Esophagus mucosa (tissue), 1 donor: ENCODE measurements at places on chromosomes 2 and 18. TPM values are rescaled to one million over a fixed set of nuclear protein-coding genes. Genes with fewer than 3 reads are reported as not detected.

Gene ALPI
- not detected for total RNA-seq

DNA sequence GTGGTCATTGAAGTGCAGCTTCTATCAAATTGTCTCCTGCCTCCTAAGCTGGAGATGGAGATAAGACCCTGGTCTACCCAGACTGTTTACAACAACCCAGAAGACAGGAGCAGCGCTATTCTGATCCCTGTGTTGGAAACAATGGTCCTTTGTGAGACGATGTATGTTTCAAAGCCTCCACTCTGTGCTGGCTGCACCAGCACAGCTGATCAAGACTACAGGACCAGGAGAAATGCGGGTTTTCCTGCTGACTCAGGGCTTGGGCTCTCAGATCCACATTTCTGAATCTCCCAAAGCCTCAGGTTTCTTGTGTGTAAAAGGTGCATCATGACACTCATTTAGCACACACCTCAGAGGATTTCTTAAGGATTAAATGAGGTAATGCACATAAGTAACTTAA, 92.0 kb downstream of the POU3F3 start:
- ATAC-seq = peak; percentile 48

- ATAC-seq = peak; percentile 71
Observed at GRCh38 chr2:226427538-226428307, 371.9 kb downstream of the IRS1 start.

DNA sequence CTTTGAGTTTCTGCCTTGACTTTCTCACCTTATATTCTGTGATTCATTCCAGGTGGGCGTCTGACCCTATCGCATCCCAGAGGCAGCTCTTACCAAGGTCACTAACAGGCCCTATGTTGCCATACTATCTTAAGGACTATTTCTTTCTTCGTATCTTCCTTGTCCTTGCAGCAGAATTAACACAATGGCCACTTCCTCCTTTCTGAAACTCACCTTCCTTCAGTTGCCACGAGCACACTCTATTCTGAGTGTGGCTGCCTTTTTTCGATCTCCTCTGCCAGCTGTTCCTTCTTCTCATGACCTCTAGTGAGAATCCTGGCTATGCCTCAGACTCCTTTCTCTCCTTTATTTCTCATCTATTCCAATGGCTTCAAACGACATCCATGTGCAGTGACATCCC, 160.4 kb upstream of the CCDC195 start:
- ATAC-seq = no peak

DNA sequence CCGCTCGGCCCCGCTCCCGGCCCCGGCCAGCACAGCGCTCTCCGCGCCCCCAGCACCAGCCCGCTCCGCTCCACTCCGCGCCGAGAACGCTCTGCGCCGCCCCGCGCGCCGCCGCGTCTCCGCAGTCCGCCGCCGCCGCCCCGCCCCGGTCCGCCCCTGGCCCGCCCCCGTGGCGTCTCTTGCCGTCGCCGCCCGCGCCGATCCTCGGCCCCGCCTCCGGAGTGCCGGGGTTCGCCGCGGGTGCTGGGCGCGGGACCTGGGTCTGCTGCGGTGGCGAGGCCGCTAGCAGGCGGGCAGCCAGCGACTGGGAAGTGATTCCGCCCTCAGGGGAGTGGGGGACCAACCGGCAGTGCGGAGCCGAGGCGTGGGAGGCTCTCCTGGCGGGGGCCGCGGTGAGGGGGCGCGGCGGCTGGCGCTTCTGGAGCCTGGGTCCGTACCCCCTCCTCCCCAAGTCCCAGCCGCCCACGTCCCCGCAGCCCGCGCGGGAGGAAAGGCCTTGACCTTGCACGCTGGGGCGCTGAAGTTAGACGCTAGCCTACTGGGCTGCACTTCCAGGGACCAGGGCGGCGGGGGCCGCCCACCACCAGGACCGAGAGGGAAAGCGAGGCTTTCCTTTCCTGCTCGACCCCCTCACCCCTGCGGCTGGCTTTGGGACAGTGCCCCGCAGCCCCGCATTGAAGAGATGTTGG, at the start of gene HS6ST1:
Gene HS6ST1, minus strand, starts transcription at position 93 of the 689 bp plus-strand sequence. CDS start 305 bp downstream, outside the sequence.
- peak; percentile 76 for ATAC-seq

DNA sequence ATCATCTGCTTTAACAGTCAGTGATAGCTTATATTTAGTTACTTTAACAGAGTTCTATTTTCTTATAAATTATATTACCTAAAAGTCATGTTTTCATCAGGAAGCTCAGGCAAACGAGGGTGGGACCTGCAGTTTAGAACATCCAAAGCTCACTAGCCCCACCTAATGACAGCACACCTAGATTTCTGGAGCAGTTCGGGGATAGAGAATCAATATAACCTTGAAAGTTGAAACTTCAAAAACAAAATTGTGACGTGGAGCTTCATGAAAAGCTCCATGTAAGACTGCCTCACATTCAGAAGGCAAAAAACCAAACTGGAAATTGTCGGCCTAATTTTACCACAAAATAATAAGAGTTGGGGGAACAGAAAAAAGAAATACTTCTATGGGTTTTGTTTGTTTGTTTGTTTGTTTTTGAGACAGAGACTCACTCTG, 185.9 kb upstream of the CCDC150 start:
- ATAC-seq = no peak

DNA sequence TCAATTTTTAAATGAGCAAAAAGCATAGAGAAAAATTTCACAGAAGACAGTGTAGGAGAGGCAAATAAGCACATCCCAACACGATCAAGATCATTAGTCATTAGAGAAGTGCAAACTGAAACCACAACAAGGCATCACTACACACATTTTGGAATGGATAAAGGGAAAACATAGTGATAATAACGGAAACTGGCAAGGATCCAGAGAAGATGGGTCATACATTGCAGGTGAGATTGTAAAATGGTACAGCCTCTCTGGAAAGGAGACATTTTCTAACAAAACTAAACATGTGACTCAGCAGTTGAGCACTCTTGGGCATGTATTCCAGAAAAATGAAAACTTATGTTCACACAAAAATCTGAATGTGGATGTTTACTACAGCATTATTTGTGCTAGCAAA, 98.3 kb upstream of the TMEM17 start:
- peak; percentile 37 for ATAC-seq

GRCh38 chr2:137800386-137800785, 163.9 kb upstream of the HNMT start:
- no peak for ATAC-seq

DNA sequence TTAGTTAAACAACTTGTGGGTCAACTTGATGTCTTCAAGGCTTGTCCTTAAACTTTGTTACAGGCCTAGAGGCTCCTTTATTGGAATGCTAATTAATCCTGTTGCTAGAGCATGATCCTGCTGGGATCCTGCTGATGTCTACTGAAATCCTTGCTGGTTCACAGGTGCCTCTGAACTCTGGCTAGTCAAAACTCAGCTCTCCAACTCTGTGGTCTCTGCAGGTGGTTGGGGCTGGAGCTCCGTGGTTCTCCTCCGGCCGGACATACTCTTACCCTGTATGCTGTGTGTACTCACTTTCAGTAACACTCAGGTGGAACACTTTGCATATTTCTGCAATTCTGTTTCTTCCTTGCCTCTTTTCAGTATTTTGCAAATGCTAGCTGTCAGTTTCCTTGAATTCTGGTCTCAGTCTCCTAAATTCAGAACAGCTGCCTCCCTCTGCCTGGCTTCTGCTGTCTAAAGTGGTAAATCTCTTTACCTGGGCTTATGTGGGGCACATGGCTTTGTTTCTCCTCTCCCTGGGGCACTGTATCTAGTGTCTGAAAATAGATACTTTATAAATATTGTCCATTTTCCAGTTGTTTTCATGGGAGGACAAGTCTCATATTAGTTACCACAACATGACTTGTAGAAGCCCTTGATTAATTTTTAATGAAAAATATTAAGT, 113.0 kb downstream of the ATP9B start:
- ATAC-seq = no peak

DNA sequence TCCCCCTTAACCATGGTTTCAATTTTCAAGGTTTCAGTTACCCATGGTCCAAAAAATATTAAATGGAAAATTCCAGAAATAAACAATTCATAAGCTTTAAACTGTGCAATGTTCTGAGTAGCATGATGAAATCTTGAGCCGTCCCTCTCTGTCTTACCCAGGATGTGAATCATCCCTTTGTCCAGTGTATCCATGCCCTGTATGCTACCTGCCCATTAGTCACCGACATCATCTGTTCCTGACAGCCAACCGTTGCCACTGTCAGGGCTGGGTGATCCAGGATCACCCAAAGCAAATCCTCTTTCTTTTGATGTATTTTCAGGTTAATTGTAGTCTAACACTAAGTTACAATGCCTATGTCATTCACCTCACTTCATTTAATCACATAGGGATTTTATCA, 15.7 kb upstream of the OLA1 start:
- peak; percentile 100 for ATAC-seq

Gene CPO
- total RNA-seq = not detected

- no peak for ATAC-seq
Observed at GRCh38 chr2:216773072-216773471, 77.7 kb upstream of the IGFBP5 start.

Gene SCYGR4
- total RNA-seq = not detected

Gene OSR1
- 0.96 TPM for total RNA-seq
